ENCODE measurements at places on chromosomes 5 and 9.
A peak's percentile ranks its signal among the peaks of the same experiment; 100 is the strongest.

- DNase-seq, result no peak
Observed at GRCh38 chr5:7850395-7851239, at the start of gene CFAP90. CFAP90 (minus strand) TSS chr5:7851133; CDS start chr5:7851021, 112 bp downstream.

DNA sequence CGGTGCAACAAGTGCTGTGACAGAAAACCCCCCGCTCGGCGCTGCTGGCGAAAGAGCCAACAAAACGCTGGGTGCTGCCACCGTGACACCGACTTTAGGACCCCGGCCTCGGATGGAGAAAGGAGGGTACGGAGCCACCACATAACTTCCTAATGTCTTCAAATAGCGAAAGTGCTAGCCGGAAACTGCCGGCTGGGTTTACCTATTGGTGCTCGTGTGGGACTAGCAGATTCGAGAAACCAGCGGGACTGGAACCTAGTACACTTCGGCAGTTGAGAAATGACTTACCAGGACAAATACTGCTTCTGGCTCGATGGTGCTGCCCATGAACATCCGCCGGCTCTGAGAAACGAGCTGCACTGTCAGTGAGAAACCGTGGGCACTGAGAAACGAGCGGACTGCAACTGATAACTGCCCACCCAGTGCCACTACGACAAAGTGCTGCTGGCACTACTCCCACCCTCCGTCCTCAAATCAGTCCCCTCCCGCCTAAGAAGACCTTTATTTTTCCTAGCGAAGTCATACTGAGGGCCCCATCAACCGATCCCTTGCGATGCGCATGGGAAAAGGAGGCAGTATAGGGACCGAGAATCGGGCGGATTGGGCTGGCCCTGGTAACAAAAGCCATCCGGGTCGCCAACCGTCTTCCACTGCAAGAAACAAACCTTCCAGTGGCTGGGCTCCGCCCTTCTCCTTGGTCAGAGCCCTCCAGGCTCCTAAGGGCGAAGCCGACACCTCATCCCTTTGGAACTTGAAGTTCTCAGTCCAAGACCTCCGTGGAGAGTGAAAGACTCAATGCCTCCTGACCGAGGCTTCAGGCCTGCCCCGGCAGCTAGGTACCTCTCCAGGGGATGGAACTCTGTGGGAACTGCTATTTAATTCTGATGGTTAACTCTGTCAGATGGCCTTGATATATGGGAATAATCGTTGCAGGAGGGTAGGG is 27.0 kb upstream of the ANXA2R start:
- peak; percentile 85 for DNase-seq

- DNase-seq, result no peak
Observed at GRCh38 chr9:3018691-3019230, 174.9 kb upstream of the PUM3 start.

DNA sequence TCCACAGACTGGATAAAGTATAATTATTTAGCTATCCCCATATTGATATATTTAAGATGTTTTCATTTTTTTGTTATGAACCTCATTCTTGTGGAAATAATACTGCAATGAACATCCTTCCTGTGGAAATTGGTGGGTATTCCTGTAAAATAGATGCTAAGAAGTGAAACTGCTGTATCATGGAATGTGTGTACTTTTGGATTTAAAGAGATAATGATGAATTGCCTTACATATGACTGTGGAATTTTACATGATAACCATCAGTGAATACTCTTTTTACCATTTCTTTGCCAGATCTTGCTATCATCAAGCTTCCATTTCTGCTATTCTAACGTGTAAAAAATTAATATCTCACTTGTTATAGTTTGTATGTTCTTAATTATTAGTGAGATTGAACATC is 847.9 kb downstream of the EFNA5 start:
- DNase-seq, result no peak

GRCh38 chr9:115680231-115680630 is 473.4 kb upstream of the PAPPA start:
- DNase-seq, result no peak

DNA sequence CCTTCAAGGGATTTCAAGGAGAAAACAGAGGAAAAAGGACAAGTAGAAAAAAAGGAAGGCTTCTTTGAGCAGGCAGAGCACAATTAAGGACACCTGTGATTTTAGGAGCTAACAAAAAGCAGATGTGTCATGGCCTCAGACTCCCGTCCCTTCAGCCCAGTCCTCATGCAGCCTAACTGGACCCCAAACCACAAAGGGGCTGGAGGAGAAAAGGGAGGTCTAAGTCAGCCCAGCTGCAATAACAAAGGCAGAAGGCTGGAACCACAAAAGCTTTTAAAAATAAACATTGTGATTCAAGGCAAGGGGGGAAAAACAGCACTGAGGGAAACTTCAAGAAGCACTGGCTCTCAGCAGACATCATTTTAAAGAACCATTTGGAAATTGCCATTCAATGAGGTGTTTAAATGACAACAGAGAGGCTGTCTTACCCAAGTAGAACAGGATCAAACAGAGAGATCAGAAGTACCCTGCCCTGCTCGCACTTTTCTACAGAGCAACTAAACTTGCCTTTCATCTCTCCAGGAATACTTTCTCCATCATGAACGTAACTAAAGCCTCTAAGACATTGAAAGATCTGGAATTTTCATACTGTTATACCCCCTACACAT is 89.3 kb downstream of the SEMA5A start:
- DNase-seq, result no peak

DNA sequence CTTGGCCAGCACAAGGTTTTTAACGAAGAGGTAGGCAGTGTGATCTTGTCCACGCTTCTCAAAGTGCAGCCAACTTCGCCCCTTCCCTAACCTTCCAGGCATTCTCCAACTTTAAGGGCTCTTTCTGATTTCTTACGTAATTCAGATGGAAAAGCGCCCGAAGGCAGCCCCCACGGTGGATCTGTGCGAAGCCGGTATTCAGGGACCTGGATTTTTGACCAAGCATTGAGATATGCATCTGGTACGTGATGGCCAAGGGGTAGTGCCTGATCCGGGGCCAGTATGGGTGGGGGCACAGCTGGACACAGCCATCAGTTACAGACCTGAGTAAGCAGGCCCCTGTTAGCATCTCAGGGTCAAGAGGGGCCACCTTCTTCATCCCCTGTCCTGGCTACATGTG is 80.0 kb downstream of the AMBP start:
- no peak for DNase-seq

GRCh38 chr5:146620669-146621051 is 104.7 kb upstream of the GPR151 start:
- DNase-seq, result peak; percentile 42

DNA sequence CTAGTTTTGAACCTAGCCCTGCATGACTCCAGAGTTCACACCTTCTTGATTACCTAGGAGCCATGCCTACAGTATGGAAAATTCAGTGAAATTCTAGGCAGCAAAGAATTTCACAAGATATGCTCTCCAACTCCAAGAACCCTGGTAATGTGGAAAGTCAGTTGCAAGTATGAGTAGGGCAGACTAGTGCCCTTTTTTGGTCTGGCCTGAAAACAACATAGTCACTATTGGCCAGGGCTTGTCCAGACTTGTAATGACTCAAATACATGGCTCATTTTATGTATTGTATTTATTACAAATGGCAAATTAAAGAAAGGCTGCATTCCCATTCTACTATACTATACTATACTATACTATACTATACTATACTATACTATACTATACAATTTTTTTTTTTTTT is 160.4 kb downstream of the ESM1 start:
- no peak for DNase-seq

DNA sequence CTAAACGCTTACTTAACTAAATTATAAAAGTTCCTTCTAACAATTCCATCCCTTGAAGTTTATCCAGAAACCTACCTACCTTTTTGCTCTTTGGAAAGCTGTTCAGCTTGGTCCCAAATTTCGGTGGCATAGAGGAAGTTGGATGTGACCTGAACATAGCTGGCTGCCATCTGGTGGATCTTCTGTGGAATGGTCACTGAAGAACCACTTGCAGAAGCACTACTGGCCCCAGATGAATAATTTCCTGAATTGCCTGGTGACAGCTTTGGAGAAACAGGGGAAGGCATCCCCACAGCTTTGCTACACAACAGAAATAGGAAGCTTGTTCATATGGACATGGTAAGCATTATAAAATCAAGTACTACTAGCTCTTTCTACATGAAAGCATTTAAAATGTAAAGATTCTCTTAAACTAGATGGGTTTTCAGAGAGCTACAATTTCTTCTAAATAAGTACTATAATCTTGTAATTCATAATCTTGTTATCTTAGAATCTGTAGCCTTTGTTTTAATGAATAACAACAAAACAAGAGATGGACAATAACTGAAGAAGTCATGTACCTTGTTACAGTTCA is 9.9 kb downstream of the LEAP2 start:
- no peak for DNase-seq

DNA sequence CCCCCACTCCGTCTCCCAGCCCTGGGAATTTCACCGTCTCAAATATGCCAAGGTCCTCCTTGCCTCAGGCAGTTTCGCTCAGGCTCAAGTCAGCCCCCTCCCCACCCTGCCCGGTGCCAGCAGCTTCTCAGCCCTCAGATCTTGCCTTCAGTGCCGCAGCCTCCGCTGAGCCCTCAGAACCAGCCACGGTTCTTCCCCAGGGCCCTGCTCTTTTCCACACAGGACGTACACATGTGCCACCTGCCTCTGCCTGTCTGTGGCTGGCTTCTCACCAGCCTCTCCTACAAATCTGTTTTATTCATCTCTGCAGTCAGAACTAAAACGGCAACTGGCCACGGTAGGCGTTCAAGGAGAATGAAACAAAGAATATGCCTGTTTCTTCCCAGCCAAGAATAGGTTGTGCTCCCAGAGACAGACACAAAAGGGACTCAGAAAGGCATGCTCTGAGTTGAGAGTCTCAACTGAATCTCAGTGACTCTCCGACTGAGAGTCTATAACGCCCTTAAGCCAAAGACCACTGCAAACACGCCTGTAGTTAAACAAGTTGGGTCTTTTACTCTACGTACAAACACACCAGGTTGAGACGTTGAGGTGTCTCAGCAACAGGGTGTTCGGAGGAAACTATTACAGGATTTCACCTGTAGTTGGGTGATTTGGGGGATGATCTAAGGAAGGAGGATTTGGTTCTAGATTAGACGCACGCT is 10.6 kb upstream of the GRIN1 start:
- no peak for DNase-seq

DNA sequence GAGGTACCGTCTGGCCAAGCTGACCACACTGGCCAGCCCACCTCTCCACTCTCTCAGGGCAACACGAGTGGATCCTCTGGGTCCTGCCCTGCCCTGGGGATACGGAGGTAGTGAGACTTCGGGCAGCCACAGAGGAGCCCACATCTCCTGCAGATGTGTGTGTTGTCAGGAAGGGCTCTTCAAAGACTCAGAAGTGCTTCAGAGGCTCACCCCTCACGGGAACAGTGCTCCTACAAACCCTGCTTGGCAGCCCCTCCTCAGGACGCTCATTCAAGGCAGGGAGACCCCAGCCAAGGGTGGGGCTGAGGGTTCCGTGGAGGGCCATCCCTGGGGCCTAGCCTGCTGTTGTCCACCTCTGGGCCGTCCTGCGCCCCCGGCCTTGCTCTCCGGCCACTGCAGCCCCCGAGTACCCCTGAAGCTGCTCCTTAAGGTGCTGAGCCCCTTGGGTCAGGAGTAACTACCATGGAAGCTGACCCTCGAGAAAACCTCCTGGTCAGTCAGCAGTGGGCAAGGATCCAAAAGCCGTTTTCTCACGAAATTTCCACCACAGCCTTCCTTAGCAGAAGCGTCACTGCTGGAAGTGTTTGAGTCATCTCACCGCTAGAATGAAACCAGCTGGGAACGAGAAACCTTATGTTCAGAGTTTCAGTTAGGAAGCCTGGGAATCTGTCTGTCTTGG is 23.2 kb upstream of the LRRC14B start:
- DNase-seq, result no peak
